ENCODE measurements at places on chromosomes 11 and 22.

- DNase-seq = no peak
These were observed 14.0 kb downstream of the RPUSD4 start for GRCh38 chr11:126197277-126197939.

- DNase-seq = no peak
These were observed 55.7 kb upstream of the PICALM start for GRCh38 chr11:86124251-86125233.

DNA sequence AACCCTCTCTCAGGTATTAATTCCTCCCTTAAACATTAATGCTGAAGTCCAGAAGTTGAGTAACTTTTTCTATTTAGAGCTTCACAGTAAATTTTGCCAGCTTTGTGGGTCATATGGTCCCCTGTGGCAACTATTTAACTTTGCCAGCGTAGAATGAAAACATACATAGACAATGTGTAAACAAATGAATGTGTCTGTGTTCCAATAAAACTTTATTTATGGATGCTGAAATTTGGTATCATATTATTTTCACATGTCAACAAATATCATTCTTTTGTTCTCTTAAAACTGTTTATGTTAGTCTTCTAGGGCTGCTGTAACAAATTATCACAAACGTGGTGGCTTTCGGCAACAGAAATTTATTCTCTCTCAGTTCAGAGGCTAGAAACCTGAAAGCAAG lies 85.1 kb downstream of the TMEM135 start:
- no peak for DNase-seq

DNA sequence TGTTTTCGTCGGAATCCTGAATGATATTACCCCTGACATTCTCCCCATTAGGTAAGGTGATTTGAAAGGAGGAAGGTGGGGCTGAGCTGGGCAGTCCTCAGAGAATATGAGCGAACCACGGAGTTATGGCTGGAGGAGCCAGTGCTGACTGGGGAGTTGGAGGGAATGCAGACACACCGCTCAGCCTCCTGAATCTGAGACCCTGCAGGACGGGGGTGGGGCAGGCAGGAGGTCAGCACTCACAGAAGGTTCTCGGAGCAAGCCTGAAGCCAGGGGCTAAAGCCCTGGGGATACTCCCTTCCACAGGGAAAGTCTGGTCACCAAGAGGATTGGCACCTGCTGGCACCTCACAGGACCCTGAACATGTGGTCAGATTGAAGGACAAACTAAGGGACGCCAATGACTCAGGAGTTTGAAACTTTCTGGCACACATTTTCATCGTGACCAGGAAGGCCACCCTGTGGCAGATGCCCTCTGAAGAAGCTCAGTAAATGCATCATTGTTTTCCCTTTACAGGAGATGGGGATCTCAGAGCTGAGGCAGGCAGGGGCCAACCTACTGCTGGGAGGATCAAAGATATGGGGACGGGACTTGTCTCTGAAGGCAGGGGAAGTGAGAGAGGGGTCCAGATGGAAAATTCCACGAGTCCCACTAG lies 26.9 kb upstream of the FCHSD2 start:
- DNase-seq = no peak

DNA sequence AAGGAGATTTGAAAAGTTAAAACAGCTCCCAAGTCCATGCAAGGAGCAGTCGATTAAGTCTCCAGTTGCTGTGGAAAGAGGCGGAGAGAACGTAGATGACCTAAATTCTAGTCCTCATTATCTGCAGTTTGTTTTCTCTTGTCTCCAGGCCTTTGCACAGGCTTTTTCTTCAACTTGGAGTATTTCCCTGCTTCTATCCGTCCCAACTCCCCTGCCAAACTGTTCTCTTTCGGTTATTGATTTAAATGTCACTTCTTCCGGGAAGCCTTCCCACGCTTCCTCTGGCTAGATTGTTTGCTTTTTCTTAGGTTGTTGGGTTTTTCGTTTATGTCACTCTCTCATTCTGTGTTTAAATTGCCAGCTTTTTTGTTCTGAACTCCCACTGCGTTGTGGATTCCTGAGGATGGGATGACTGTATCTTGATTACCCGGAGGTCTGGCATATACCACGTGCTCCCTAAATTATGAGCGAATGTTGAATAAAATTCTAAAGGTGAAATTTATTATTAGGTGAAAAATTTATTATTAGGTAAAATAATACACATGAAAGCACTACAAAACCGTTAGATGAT lies 463 bp downstream of the TMEM126B start:
- DNase-seq = no peak

- DNase-seq = no peak
These were observed 5.7 kb upstream of the CPT1A start for GRCh38 chr11:68847395-68847794.

DNA sequence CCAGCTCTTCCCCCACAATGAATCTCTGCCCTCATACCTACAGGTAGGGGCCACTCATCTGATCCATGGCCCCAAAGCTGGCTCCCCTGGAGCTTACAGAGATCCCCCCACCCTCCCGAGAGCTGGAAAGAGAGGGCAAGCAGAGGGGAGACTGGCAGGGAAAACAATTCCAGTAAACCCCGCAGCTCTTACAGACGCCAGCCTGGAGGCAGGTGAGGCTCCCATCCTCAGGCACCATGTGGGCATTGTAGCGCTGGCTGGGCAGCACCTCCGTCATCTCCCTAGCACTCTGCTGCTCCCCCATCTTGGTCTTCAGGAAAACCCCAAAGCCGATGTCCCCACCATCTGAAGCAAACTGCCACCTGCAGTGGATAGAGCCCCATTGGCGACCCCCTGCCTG lies 14.1 kb downstream of the SEC14L4 start:
- DNase-seq = no peak

DNA sequence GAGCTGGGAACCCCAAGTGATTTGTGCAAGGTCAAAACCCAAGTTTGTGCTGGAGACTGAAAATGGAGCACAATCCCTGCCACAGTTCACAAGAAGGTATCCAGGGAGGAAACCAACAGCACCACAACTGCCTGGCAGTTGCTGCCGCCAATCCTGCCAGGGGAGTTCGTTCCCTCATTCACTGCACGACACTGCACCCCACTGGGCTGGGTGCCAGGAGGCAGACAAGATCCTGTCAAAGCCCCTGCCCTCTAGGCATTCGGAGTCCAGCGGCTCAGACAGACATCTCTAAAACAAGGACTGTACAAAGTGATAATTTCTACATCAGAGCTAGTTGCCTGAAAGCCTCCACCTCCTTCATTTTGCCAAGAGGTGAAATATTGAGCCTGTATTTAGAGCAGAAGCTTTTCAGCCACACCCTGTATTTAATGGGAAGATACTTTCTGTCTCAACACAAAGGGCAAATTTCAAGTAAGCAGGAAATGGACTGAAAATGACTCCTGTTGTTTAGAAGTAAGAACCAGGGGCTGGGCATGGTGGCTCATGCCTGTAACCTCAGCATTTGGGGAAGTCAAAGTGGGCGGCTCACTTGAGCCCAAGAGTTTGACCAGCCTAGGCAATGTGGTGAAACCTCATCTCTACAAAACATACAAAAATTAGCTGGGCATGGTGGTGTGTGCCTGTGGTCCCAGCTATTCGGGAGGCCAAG lies 277.4 kb upstream of the NARS2 start:
- no peak for DNase-seq

- DNase-seq = no peak
These were observed 192.2 kb downstream of the MIAT start for GRCh38 chr22:26849575-26849974.

GRCh38 chr11:71309611-71310010 lies 57.2 kb upstream of the SHANK2 start:
- no peak for DNase-seq

DNA sequence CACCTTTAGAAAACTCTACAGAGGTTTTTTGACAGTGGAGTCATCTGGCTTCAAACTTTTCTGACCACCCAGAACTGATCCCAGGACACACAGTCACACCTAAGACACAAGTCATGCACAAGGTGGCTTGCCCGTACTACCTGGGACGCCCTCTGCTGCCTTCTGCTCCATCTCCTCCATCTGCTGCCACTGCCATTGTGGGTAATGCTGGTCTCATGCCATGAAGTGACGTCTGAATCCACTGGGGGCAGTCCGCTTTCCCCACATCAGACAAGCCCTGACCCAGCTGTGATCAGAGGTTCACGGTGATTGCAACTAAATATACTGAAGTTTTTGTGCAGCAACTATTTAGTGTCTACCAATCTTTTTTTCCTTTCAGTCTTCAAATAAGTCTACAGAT lies 5.4 kb upstream of the NDUFS8 start:
- DNase-seq = no peak

- DNase-seq = no peak
These were observed 64.6 kb downstream of the MRTFA start for GRCh38 chr22:40571887-40572286.

- DNase-seq = no peak
These were observed 32.3 kb upstream of the OR56A1 start for GRCh38 chr11:6062691-6063358.

- DNase-seq = no peak
These were observed 143.6 kb upstream of the ANO5 start for GRCh38 chr11:22049276-22049675.

DNA sequence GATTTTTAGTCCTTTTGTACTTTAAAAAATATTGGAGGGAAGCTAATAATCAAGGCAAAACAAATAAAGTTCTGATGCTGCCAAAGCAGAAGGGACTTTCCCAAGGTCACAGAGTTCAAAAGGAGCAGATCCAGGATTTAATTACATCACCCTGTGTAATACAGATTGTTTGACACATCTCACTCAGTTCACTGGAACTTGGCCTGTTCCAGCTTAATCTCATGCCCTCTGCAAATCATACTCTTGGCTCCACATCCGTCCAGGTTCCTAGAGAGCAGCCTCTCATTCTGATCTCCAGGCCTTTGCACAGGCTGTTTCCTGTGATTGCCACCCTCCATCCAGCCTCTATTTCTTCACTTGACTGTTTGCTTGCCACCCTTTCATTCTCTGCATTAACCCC lies 151.7 kb downstream of the SPON1 start:
- no peak for DNase-seq

DNA sequence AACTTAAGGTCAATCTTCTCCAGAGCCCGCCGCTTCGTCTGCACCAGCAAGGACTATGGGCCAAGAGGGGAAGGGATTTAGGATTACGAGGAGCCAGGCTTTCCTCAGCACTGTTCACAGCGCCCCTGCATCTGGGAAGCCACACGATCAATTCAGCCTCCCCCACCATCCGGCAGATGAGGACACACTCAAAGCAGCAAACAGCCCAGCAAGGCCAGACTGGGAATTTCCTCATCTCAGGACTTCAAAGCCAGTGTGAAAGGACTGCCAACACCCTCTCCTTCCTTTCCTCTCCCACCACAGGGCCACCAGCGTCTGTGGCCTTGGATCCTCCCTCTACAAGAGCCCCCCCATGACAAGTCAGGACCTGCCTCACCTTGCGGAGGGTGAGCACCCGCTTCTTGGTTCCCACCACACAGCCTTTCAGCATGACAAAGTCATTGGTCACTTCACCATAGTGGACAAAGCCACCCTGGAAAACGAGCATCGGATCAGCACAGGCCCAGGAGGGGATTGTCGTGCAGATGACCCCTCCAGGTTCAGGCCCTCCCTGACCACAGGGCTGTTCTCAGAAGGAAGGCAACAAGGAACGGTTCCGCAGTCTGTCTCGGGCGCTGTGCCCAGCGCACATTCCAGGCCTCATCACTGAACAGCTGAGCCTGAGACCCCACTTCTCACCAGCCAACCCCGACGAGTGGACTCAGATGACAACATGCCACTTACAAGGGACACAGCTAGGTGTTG lies 6.0 kb downstream of the RPL3 start:
- DNase-seq = no peak

- no peak for DNase-seq
These were observed 79.1 kb downstream of the GUCY1A2 start for GRCh38 chr11:106939157-106939556.

DNA sequence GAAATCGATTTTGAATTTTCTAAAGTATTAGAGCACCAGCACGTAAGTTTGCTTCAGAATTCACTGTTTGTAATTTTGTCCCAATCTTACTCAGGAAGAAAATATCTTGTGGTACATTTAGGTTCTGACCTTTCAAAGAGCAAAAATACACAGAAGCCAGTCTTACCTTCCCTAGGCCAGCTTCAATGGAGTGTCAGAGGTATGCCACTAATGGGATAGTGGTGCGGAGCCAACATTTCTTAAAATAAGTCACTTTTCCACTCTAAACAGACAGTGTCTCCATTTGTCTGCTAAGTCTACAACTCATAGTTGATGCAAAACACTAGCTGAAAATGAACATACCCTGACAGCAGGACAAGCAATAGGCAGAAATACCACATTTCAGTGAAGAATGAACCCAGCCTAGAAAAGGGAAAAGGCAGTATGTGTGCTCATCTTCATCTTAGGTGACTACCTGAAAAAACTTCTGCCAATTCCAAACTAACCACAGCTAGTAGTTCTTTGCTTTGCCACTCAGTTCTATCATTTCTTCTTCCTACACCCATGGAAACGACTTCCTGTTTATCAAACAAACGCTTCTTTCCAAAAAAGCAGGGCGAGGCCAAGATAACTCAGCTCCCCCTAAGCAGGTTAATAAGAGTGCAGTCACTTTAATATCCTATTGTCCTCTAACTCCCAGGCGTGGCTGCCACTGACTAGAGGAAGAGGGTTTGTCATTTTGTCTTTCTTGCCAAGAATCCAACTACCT lies 94.0 kb upstream of the APOA1 start:
- peak; percentile 85 for DNase-seq

GRCh38 chr22:38177044-38177443 lies 4.6 kb downstream of the PLA2G6 start:
- DNase-seq = peak; percentile 26

DNA sequence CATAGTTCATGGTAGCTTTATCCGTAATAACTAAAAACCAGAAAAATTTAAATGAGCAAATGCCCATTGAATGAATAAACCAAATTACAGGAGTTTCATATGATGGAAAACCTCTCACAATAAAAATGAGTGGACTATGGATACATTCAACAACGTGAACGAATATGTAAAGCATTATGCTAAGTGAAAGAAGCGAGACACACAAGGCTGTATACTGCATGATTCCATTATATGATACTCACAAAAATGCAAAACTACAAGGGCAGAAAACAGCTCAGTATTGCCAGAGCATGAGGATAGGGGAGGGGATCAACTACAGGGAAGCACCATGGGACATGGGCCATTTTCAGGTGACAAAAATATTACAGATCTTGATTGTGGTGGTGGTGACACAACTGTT lies 22.2 kb downstream of the DDI1 start:
- DNase-seq = no peak

DNA sequence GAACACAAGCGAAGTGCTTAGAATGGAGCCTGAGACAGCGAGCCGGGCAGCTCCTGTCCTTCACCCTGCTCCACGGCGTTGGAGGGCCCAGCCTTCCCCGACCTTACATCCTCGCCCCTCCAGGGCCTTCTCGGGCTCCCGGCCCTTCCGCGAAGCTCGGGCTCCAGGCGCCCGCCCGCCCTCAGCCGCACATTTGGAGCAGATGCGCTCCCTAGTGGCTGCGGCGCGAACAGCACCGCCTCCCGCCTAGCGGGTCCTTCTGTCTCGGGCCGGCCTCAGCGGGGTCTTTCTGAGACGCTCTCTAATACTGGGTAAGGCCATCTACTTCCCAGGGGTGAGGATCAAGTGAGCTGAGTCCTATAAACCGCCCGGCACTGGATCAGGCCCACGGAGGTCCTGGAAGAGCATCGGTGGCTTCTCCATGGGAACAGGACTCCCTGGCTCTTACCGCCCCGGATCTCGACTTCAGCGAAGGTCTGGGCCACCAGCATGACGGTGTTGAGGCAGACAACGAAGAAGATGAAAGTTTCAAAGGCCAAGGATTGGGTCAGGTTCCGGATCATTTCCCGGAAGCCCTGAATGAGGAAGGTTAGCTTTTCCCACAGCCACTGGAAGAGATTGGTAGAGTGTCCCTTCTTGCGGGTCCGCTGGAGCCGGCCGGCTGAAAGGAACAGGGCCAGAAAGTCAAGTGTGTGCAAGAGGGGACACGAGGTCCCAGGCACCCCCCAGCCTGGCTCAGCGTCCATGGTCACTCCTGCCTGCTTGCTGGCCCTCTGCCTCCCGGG lies 3.7 kb downstream of the CATSPER1 start:
- peak; percentile 79 for DNase-seq
